DMS 273 treated with DMSO at 0.1 percent for 48 hours (cell line): ENCODE measurements at places on chromosomes 12 and 14.

DNA sequence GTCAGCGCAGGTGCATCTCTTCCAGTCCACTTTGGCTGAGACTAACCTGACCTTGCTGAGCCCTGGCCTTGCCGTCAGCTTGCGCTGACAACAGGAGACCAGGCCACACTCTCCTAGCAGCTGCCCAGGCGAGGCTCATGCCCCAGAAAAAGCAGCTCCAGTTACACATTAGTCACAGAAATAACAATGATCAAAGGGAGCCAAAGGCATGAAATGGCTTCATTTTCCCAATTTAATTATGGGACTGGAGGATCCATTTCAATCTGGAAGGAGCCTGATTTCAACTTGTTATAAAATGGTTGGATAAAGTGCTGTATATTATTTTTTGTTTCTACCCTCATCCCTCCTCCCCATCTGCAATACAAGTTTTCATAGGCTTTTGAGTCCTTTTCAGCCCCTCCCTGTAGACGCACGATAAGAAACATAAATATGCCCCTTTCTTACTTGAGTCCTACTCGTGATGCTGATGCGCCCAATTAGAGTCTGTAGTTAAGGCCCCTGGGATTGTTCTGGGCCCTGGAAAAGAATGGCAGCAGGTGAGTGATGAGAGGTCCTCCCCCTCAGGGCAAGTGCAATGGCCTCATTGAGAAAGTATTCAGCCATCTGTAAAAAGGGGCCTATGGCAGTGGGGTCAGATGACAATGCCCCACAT is 376.0 kb downstream of the C12orf75 start:
- no peak for DNase-seq

DNA sequence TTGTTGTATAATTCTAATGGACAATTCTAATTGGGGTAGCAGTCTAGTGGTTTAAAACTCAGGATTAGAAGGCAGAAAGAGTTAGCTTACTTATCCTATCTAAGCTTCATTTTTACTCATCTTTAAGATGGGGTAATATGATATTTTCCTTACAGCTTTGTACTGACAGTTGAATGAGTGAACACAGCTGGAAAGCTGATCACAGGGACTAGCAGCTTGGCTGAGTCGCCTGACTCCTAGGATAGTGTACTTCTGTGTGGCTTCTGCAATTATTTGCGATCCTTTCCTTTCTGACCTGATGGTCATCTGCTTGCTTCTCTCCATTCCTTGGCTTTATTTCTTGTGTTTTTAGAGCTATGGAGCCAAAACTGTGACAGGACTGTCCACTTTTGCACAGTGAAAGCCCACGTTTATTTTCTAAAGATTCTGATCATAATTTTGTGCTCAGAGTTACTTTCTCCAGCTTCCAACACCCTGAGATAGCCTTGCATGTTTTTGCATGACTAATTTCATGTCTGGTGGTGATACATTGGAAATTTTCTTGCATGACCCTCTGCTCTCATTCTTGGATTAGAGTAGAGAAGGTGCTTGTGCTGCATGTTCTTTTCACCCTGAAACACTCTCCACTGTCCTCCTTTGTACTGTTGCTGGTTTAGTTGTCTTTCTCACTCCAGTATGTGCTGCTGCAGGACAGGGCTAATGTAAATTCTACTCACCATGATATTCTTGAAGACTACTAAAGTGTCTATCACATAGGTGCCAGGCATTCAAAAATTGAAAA is 377.0 kb upstream of the ATP2B1 start:
- DNase-seq, result no peak

DNA sequence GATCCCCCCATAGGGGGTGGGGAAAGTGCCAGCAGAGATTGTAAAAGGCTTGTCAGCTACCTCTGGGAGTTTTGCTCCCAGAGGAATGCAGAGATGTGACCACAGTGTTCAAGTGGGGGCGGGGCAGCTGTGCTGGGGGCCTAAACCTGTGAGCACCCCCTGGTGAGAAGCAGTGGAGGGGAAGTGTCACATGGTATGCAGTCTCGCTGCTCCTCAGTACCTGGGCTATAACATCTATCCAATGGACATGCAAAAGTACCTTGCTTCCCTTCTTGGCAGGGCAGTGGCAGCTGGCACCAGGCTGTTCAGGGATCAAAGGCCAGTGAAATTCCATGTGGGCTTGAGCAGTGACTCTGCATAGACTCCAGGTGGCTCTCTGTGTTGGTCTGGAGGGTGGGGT is 20.3 kb downstream of the OR4K2 start:
- DNase-seq, result no peak

DNA sequence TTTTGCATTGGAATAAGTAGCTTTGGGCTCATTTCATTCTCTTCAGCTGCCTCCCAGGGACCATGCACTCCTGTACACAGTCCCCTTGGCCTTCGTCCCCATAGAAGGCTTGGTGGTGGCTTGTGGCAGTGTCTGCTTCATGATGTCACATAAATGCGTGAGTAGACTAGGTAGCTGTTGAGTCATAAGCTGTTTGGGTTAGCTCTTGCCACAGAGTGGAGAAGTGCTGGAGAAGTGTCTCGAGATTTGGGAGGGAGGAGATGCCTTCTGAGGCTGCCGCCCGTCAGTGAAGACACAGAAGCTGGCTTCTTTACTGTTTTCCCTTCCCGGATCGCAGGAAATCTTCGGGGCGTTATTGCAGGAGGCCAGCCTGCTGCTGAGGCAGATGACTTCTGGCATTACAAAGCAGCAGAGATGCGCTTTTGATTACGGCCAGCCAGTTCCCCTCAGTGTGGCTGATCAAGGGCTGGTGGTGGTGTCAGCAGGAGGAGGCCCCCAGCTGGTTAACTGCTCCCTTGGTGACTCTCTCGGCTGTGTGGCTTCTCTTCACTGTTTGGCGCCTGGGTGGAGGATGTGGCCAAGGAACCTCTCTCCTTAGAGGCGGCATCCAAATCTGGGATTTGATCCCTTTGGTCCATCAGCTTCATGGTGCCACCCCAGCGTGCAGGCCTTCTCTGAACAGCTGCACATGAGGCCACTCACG is 67.6 kb downstream of the AACS start:
- no peak for DNase-seq

- no peak for DNase-seq
Measured at GRCh38 chr14:87380054-87380453, 612.9 kb downstream of the GALC start.

GRCh38 chr12:109521831-109522230 is 44.4 kb downstream of the UBE3B start:
- DNase-seq, result no peak

- DNase-seq, result no peak
Measured at GRCh38 chr12:122489038-122489437, 11.7 kb downstream of the ZCCHC8 start.

DNA sequence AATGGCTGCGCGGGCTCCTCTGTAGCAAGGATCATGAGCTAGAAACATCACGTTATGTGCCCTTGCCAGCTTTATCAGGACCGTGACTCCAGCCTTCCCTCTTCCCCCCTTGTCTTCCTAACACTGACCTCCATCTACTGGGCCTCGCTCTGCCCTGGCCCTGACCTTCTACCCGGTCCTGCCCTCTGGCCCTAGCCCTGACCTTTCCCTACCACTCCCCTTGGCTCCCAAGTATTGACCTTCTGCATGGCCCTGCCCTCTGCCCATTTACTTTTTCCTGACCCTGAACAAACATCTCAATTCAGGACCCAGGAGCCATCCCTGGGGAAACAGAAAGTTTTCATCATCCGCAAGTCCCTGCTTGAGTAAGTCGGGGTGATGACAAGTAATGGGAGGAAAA is 2.0 kb downstream of the SOAT2 start:
- no peak for DNase-seq

- DNase-seq, result no peak
Measured at GRCh38 chr14:55412676-55413075, 1.0 kb upstream of the ATG14 start.
